ENCODE measurements at places on chromosomes 16 and 17.

DNA sequence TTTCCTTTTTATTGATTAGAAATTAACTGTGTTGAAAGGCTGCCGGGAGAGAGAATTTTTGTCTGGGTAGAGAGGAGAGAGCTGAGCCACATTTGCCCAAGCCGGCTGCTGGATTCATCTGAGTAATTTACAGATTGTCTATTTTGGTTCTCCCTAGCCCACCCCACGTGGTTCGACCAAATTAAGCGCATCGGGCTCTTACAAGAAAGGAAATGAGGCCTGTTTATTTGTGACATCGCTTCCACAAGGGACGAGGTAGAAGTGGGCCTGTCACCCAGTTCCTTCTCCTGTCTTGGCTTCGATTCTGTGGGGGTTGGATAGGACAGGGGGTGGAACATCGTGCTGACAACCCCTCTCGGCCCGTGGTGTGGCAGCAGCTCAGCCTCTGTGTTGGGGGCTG, 42.9 kb downstream of the SYT17 start:
- DNase-seq: no peak

DNA sequence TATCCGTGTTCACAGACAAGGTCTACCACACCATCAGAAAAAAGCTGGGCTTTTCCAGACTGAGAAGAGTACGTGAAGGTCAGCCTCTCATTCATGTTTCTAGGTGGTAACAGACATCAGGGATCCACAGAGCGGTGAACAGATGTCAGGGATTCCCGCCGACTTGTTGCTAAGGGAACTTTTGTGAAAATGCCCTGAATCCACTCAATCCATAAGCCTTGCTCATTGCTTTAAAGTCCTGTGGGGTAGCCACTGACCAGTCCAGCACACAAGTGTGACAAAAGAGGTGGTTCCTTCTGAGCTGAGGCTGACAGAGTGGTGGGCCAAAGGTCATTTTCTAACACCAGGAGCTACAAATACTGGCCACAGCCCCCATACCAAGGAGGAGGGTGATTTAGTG, 5.9 kb downstream of the GAS7 start:
- DNase-seq: no peak

DNA sequence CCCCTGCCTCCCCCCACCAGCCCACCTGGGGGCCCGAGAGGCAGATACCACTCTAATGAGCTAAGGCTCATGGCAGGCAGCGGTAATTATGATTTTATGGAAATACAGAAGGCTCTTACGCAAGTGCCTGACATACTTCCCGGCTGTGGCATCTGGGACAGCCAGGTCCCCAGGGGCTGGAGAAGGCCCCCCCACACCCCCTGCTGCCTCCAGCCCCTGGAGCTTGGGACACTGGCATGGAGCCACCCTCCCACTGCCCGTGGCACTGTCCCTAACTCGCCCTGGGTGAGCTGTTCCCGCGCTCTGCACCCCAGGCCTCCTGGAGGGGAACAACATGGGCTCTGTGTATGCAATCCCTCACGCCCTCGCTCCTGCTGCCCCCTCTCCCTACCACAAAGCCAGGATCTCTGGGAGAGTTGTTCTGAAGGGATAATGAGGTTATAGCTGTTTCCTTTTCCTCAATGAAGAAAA, 5.4 kb upstream of the STAC2 start:
- no peak for DNase-seq

- DNase-seq: no peak
These were observed 137.4 kb upstream of the TNRC6C start for GRCh38 chr17:77821114-77821513.

GRCh38 chr17:8835106-8835505, 32.4 kb downstream of the PIK3R6 start:
- DNase-seq: no peak

DNA sequence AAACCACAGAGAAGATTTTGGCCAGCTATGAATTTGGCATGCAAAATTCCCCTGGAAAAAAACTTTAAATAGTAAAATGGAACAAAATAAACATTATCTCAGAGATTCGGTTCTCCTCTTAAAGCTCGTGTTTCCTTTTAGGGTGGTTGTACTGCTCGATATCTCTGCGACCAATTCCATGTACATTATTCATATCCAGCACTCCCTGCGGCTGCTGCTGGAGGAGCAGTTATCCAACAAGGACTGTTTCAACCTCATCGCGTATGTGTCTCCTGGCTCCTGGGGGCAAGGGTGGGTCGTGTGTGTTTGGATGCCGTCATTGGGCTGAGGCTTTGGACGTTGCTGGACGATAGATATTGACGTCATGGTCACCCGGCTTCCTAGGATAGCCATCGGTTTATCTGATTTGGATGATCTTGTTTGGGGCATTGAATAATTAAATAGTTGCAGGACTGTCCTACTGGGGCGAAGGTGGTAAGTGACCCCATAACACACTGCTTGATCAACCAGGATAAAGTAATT, 33.8 kb downstream of the VWA3A start:
- no peak for DNase-seq

DNA sequence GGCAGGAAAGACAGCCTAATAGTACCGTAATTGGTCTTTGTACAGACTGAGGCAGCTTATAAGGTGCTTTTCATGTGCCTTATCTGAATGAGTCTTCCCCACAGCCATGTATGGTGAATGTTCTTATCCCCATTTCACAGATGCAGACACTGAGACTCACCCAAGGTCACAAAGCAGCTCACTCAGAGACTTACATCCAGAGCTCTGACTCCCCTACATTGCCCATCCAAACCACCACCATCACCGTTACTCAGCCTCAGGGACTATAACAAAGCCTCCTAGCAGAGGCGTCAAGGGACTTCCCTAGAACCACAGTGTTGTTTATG, 627 bp upstream of the GPR179 start:
- DNase-seq: no peak

- DNase-seq: no peak
These were observed 1.8 kb upstream of the OR1E1 start for GRCh38 chr17:3400055-3400454.

- no peak for DNase-seq
These were observed 9.2 kb downstream of the CCL17 start for GRCh38 chr16:57413733-57414132.

DNA sequence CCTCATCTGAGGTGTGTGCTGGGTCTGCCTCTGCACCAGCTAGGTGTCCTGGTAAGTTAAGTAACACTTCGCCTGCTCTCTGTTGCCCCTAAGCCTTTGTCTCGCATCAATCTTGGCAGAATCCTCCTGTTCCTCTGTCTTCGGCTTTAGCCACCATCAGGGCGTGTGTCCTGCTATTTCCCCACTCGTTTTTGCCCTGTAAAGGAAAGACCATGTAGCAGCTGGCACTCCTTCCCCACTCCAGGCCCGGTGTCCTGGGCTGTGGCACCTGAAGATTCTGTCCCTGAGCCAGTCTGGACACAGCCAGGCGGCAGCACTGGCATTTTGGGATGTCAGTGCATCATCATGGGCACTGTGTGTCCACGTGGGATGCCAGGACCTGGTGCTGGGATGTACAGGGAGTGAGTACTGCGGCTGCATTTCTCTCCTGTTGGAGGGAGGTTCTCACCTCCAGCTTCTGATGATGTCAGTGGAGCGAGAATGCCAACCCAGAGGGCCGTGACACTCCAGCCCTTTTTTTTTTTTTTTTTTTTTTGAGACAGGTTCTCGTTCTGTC, 26.2 kb upstream of the FOXK2 start:
- DNase-seq: peak; percentile 14

DNA sequence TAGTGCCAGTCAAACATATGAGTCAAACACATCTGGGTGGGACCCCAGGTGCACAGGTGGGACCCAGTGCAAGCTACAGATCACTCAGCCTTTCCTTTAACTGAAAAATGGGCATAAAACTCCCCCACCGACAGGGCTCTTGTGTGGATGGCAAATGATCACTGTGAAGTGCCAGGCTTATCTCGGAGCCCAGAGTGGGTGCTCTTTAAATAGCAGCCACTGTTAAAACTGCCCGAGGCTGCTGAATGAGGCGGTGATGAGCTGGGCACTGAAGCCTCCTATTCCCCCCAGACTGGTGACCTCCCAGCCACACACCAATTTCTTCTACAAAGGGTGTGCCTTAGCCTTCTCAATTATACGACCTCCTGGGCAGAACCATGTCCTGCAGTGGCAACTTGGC, 433.8 kb downstream of the SLC39A11 start:
- DNase-seq: no peak

DNA sequence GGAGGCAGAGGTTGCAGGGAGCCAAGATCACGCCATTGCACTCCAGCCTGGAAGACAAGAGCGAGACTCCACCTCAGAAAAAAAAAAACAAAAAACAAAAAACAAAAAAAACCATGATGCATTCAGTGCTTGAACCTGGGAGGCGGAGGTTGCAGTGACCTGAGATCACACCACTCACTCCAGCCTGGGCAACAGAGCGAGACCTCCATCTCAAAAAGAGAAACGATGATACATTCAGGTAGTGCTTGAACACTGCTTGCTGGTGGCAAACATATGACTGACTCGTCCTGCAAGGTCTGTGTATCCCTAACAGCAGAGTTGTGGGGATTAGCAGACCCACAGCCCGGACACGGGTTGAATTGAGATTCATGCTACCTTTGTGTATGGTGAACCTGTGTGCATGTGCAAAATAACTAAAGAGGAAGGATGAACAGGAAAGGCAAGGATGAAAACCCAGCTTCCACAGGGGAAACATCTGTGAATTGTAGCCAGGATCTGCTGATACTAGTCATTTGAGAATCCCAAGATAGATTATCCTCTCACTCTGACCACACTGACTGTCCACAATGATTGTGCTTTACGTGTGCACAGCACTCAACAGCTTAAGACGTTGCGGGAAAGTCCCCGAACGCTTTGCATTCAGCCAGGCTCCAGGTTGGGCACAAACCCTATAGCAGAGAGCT, 52.4 kb upstream of the MRPS23 start:
- no peak for DNase-seq

DNA sequence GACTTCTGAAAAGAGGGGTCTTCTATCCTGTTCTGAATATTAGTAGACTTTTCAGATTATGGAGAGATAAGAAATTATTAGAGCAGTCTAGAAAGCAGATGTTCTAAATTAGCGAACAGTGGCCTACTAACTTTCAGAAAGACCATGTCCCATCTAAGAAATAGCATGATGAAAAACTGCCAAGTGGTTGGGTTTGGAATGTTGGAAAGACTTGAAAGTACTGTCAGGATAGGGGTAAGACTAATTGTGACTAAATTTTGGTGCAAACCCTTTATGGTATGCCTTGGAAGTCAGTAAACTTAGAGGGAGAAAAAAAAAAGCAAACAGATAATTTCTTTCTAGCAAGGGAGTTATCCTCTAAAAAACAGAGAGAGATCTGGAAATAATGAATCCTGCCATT, 41.1 kb downstream of the TANGO6 start:
- no peak for DNase-seq

- DNase-seq: peak; percentile 90
These were observed 24.6 kb upstream of the FAAP100 start for GRCh38 chr17:81576621-81577277.

DNA sequence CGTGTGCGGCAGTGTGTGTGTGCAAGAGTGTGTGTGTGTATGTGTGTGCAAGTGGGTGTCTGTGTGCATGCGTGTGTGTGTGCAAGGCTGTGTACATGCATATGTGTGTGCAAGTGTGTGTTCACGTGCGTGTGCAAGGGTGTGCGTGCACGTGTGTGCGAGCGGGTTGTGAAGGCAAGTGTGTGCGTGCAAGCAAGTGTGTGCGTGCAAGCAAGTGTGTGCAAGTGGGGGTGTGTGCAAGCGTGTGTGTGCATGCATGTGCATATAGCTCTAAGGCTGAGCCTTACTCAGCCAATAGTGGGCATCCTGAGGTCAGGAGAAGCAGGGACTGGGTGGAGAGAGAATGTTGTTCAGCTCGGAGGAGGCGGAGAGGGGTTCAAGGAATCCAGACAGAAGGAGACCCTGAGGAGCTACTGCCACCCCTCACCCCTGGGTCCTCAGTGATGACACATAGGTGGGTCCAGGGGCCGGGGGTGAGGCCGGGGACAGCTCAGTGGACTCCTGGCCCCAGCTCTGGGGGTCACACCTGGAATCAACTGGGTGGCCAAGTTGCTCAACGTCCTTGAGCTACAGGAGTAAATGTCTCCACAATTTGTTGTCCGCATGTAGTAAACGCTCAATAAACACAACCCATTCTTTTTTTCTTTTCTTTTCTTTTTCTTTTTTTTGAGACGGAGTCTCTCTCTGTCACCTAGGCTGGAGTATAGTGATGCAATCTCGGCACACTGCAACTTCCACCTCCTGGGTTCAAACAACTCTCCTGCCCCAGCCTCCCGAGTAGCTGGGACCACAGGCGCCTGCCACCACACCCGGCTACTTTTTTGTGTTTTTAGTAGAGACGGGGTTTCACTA, 1.8 kb downstream of the PRR29 start:
- DNase-seq: no peak

DNA sequence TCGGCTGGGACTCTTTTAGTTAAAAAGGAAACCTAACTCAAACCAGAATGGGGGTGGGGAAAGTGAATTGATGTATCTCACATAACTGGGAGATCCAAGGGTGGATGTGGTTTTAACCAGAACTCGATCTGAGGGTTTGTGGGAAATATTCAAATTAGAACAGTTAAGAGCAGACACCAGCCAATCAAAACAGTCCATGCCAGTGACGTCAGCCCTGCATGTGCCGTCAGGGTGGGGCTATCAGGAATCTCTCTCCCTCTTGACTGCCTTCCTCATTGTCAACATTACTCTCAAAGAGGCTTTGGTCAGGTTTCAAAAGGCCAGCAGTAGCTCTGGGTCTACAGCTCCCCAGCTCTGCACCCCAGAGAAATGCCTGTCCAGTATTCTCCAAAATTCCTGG, 94.2 kb upstream of the HSBP1 start:
- no peak for DNase-seq

DNA sequence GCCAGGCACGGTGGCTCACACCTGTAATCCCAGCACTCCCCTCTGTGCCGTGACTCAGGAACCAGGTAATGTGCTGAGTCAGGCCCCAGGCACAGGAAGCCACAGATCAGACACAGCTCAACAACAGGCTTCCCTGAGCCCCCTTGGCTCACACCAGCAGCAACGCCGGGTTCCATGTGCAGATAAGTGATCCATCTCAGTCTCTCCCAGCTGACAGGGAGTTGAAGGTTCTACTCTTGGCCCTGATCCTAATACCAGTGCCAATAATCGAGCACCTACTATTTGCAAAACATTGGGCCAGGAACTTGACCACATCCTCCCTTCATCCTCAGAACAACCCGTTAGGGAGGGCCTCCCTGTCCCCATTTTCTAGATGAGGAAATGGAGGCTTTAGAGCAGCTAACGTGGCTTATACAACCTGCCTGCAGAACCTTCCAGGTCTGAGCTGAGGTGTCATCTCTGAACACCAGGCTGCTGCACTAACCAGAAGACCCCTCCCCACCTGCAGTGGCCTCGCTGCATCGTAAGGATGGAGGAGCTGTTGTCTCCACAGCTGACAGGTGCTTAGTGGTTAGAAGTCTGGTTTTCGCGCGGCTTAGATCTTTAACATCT, 64.8 kb upstream of the AMZ2 start:
- DNase-seq: no peak

DNA sequence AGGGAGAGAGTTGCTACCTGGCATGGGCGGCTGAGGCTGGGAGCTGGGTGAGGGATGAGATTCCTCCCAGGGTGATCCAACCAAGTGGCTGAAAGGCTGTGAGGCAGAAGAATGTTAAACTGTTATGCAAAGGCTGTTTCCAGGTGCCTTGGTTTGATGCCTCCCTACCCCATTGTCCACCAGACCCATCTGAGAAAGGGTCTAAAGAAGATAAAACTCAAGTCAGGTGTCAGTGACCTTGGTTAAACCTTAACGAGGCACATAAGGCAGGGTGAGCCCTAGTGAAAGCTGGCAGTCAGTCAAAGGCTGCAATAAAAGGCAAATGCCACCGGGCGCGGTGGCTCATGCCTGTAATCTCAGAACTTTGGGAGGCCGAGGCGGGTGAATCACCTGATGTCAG, 23.8 kb downstream of the LDHD start:
- no peak for DNase-seq

- DNase-seq: no peak
These were observed 14.3 kb downstream of the DYNLL2 start for GRCh38 chr17:58097384-58098088.
